ENCODE measurements at places on chromosomes 13 and 19. TPM values are rescaled to one million over a fixed set of nuclear protein-coding genes. Genes with fewer than 3 reads are reported as not detected.

- no peak for DNase-seq
These were observed 46.9 kb upstream of the UBE2L5 start for GRCh38 chr13:30375265-30375835.

GRCh38 chr19:14113762-14114414 lies 3.7 kb downstream of the PRKACA start:
- DNase-seq, result peak; percentile 27

DNA sequence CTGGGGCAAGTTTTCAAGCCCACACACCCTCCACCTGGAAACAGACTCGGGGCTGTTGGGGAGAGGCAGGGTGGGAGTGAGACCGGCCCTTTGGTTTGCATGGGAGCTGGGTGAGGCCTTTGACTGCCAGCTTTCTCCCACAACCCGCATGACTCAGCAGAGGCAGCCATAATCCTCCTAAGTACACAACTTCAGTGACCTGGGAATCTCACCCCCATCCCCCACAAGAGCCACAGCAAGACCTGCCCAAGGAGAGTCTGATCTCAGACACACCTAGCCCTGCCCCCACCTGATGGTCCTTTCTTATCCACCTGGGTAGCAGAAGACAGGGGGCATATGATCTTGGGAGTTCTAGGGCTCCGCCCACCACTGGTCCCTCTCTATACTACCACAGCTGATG lies 1615.4 kb downstream of the EFNB2 start:
- no peak for DNase-seq

DNA sequence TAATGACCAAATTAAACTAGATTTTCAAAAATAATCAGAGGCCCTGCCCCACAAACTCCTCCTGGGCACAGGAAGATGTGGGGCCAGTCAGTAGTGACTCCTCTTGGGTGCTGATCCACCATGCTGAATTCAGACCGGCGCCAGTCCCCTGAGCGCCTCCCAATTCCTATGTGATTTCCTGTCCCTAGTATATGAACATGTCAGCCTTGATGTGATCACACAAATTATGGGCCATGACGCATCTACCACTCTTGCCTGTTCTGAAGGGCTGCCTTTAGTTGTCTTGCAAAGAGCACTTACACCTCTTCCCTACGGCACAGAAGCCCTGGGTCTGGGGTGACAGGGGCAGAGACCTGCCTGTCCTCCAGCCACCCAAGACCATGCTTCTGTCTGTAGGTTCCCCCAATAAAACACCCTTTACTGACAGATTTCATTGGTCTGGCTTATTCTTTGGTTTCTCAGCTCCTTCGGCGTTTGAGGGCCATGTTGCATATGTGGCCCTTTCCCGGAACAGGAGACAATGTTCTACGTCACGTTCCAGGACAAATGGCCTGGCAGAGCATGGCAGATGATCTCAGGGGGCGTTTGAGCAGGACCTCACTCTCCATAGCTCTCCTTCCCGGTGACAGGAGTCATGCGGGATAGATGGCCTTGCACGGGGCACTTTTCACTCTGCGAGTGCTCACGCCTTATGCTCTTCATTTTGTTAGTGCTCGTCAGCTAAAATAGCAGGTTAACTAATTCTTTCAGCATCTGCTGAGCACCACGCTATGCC lies 5.6 kb upstream of the ATP11A start:
- no peak for DNase-seq

DNA sequence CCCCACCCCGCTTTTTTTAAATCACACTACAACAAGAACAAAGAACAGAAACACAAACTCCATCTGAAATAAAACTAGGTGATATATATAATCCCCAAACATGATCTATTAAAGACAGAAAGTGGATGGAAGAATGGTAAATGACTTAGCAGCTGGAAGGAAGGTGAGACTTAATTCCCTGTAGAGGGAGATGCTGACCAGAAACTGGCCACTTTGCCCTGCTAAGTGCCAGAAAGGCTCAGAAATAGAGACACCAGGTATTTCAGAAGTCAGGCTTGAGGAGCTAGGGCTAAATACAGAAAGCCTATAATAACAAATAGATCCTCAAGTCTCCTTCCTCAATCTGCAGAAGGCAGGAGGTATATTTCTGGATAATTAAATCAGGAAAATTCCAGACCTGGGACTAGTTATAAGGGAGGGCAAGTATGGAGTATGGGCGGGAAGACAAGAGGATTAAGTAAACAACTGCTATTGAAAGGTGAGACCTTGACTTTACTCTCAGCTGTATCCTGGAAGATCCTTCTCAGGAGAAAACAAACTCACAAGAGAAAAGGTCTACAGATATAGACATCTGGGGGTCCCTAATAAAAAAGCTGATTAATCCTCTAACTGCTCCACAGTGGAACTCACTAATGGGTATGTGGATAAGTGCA lies 32.2 kb downstream of the MTRF1 start:
- no peak for DNase-seq

GRCh38 chr19:45189971-45190370 lies 11.4 kb downstream of the BLOC1S3 start:
- no peak for DNase-seq

GRCh38 chr13:23081220-23081619 lies 99.6 kb upstream of the SGCG start:
- no peak for DNase-seq

DNA sequence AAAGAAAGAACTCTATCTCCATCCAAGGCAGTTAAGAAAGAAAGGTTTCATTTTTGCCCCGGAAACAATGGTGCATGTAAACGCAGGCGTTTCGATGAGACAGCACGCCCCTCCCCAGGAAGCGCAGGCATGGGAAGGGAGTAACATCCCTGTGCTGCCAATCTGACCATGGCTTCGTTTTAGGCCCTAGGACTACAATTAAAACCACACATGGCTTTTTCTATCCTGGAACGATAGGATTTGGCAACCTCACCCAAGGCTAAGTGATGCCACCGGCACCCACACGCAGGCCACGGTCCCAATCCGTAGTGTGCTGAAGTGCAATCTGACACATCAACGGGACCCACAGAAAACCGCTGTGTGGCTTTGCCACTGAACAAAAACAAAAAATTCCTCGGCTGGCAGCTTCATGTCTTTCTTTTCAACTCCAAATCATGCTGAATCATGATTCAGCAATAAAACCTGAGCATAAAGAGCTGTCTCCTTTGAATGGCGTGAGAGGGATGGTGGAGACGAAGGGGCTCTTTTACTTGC lies 24.2 kb downstream of the RANBP3 start:
- DNase-seq, result peak; percentile 22

GRCh38 chr19:41925208-41926003 lies 2.8 kb downstream of the ERFL start:
- DNase-seq, result no peak

DNA sequence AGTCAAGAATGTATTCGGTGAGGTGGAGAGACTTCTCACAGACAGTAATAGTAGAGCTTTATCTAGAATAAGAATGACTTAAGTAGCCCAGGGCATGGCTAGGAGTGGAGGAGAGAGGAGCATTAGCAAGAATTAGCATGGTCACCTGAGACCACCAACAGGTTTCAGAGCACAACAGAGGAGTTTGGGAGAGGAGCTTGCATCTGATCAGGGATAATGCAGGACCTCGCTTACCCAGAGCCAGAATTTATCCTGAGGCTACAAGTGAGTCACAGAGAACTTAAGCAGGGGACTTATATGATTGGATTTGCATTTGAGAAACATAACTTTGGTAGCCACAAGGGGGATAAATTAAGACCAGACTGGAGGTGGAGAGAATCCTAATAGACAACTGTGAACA lies 102.1 kb upstream of the FNDC3A start:
- no peak for DNase-seq

The C19orf12 gene
- polyA plus RNA-seq, result 68.3 TPM

The SLC8A2 gene
- not detected for polyA plus RNA-seq

The DAND5 gene
- polyA plus RNA-seq, result not detected

The HSH2D gene
- polyA plus RNA-seq, result 97.4 TPM

All from immature natural killer cell (primary cell).